ENCODE measurements at places on chromosomes 3 and 15.

DNA sequence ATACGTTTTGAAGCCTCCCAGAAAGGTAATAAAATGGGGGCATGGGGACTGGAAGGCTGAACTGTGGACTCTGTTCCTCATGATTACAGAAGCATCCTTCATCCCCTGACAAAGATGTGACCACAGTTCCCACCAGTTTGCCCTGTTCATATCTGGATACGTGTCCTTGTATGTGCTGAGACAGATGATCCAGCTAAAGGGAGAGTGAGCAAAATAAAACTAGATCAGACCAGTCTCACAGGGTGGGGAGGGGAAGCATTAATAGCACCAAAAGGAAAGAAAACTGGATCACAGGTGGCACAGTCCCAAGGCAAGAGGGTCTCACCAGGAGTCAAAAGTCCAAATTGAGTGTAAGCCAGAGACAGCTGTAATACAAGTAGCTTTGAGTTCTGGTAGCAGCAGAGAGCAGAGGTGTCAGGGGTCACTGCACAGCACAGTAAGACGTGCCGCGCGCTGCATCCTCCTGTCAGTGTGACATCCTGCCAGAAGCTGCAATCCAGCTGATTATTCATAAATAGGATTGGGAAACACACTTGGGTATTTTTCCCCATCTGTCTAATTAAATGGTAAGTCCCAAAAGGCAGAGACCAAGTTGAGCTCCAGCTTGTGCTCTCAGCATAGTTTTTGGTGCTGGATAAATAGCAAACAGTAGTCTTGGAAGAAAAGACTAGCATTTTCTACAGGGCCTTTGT is 560.0 kb upstream of the CFAP20DC start:
- DNase-seq: no peak

GRCh38 chr3:178393824-178394223 is 142.4 kb upstream of the KCNMB2 start:
- DNase-seq: no peak

- no peak for DNase-seq
Observed at GRCh38 chr15:42083916-42084315, 10.4 kb downstream of the PLA2G4D start.

DNA sequence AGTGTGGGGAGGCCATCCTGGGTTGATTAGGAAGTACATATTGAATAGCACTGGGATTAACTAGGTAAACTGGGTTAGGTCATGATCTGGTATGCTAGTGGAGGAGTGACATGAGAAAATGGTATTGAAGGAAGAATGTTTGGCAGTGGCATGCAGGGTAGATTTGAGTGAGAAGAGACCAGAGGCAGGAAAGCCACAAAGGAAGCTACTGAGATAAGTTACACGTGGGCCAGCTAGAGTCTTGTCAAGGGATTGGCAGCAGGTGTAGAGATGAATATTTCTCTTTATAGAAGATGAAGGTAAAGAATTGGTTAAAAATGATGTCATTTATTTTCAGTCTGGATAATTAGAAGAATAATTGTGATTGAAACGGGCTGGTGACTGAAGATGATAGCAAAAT is 91.0 kb upstream of the TPRG1 start:
- DNase-seq: no peak

- no peak for DNase-seq
Observed at GRCh38 chr3:111739311-111739911, 119.7 kb upstream of the PHLDB2 start.

- no peak for DNase-seq
Observed at GRCh38 chr3:126339466-126339865, 17.7 kb downstream of the KLF15 start.

GRCh38 chr15:70430069-70430468 is 332.4 kb upstream of the TLE3 start:
- no peak for DNase-seq

DNA sequence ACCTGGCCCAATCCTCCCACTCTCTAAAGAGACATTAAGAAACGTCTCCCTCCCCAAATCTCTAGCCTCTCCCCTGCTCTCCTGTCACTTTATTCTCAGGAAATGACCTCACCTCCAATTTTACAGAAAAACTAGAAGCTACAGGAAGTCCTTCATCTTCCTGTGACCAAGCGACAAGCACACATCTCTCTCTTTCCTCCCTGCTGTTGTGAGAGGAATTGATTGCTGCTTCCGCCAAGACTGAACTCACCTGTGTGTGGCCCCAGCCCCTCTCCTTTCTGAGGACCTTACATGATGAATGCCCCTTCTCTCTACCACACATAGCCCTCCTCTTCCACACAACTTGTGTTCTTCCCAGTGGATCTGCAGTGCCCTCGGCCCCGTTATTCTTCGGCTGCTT is 18.2 kb downstream of the DNAJB8 start:
- no peak for DNase-seq

GRCh38 chr3:27253831-27254230 is 115.4 kb downstream of the NEK10 start:
- DNase-seq: no peak

DNA sequence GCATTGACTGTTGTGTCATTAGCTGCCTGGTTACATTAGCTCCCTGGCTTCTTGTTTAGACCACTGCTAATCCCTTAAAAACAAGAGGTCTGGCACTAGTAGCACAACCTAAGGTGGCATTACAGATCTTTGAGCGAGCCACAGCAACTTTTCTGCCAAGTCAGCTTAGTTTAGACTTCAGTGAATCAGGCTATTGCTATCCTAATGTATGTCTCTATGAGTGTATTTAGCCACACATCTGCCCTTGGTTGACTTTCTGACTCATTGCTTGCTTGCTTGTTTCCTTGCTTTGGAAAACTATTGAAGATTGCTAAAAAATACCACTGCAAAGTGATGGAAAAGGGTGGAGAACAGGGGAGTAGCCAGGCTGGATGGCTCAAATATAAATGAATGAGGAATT is 50.2 kb downstream of the CHP1 start:
- DNase-seq: no peak

GRCh38 chr3:142434503-142434902 is 13.3 kb downstream of the XRN1 start:
- DNase-seq: no peak

- no peak for DNase-seq
Observed at GRCh38 chr3:189512821-189513220, 118.4 kb upstream of the TP63 start.

DNA sequence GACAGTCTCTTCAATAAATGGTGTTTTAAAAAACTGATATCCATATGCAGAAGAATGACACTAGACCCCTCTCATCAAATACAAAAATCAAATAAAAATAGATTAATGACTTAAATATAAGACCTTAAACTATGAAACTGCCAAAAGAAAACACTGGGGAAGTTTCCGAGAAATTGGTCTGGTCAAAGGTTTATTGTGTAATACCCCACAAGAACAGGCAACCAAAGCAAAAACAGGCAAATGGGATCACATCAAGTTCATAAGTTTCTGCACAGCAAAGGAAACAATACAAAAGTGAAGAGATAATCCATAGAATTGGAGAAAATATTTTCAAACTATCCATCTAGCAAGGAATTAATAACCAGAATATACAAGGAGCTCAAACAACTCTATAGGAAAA is 126.2 kb downstream of the GOLIM4 start:
- DNase-seq: no peak

DNA sequence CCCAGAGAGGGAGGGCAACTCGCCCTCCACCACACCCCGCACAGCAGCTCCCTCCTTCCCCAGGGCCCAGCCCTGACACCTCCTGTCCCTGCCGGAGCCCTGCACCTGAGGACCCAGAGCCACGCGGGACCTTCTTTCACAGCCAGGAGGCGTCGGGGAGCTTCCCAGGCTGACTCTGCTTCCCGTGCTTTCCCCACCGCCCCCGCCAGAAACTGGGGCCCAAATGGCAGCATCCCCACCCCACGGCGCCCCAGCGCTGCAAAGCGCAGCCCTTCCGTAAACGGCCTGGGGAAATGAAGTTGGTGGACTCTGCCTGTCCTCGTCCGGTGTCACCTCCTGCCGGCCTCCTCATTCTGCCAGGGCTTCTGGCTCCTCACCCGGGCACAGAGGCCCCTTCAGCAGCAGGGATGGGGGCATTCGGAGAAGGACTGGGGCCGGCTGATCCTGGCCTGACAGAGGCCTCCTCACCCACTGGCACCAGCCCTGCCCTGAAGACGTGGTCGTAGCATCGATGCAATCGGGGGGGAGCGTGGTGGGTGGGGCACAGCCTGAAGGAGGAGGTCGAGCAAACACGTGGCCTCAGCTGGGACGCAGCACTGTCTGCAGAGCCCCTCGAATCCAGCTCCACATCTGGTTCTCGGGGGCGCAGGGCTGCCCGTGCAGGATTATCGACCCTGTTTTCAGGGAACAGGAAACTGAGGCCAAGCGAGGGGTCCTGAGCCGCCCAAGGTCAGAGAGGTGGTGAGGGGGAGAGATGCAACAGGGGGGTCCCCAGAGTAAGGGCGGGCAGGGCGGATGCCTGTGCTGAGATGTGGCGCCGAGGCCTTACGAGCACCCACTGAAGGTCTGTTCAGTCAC is 235.4 kb downstream of the XXYLT1 start:
- no peak for DNase-seq

GRCh38 chr15:58453931-58454793 is 22.4 kb downstream of the LIPC start:
- no peak for DNase-seq

DNA sequence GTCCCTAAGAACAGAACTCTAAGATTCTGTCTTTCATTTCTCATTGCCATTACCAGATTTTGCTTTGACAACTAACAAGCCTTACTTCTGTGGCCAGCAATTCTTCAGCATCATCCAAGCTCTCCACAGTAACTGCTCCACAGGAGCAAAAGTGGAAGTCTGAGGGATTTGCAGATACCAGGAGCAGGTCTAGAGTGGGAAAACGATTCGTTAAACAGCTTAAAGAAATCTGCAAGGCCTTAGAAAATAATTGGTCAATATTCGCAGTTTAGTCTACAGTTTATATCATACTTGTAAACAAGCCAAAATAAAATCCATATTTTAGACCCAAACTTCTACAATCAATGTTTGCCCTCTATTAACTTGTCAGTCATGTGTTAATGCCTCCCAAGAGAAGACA is 24.1 kb downstream of the MYH15 start:
- DNase-seq: no peak

DNA sequence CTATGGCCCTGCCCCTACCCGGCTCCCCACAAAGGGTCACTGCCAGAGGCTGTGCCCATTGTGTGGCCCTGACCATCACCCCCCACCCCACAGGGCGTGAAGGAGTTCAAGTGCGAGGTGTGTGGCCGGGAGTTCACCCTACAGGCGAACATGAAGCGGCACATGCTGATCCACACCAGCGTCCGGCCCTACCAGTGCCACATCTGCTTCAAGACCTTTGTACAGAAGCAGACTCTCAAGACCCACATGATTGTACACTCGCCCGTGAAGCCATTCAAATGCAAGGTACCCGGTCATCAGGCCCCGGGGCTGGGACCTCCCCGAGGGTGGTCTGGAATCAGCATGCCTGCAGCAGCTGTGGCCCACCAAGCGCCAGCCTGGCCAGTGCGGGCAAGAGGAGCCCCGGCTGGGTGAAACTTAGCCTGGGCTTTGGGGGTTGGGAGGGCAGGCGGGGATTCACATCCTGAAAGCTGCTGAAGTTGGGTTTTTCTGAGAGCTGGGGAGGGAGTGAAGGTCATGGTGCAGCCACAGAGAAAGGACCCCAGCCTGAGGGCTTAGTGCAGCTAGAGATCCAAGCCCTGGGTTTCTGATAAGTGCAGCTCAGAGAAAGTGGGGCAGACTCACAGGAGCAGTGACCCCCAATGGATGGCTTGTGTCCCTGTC is 29.2 kb downstream of the IDH2 start:
- no peak for DNase-seq

DNA sequence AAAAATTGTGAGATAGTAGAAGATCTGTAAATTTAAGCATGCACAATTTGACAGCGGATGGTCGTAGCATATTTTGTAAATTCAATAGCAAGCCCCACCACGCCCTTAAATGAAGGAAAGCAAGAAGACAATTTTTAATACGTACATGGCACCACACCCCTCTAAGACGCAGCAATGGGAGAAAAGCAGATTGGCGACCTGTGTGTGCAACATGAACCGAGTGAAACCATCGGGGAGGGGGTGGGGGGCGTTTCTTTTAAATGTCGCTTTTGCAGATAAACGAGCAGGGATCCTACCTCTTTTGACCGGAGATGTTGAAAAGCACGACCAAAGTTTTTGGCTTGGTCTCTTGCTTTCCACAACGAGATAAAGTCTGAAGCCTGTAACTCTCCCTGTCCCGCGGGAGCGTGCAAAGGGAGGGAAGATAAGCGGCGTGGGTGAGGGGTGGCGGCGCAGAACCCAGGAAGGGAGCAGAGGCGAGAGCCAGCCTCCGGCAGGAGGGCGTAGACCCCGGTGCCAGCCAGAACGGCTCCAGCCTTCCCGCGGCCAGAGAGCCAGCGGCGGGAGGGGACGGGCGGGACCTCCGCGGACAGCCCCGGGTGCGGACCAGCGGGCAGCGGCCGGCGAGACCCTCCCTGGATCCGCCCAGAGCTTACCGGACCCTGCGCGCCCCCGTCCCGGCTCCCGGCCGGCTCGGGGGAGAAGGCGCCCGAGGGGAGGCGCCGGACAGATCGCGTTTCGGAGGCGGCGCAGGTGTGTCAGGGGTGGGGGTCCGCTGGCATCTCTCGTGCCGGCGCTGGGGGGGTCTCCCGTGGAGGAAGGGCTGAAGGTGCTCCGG is at the start of gene CHL1:
CHL1 (plus strand) TSS at position 453 of the 838 bp plus-strand sequence. CDS start 123,014 bp downstream, outside the sequence.
- no peak for DNase-seq

- no peak for DNase-seq
Observed at GRCh38 chr15:24916305-24917009, 38.3 kb upstream of the SNRPN start.

DNA sequence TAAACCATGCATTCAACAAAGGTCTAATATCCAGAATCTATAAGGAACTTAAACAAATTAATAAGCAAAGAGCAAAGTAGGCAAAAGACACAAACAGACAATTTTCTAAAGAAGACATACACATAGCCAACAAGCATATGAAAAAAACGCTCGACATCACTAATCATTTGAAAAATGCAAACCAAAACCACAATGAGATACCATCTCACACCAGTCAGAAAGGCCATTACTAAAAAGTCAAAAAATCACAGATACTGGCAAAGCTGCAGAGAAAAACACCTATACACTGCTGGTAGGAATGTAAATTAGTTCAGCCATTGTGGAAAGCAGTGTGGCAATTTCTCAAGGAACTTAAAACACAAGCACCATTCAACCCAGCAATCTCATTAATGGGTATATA is 53.8 kb downstream of the FSIP1 start:
- no peak for DNase-seq

DNA sequence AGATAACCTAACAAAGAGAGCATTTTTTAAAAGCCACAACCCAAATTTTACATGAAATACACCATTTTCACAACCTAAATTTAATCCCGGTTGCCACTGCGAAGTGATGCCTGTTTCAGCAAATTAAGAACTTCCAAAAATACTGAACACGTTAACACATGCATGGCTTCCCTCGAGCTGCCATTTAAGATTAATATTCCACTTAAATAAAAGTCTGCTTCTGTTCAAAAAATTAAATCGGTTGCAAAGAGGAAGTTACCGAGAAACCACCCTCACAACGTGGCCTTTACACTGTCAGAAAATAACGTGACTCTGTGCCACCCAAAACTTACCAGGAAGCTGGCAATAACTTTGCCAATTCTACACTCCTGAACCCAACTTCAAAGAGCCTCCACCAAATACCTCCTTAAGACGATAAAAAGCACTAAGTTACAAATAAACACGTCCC is 1.2 kb downstream of the TBL1XR1 start:
- DNase-seq: no peak

GRCh38 chr3:128285042-128285966 is 132.0 kb downstream of the EEFSEC start:
- no peak for DNase-seq

GRCh38 chr3:59709702-59710553 is 660.1 kb upstream of the CFAP20DC start:
- DNase-seq: no peak

- peak; percentile 56 for DNase-seq
Observed at GRCh38 chr15:68389936-68390817, 41.8 kb downstream of the ITGA11 start.

GRCh38 chr15:101509279-101509678 is 19.8 kb upstream of the PCSK6 start:
- no peak for DNase-seq

Data from GM18507 (cell line).